Ovary (tissue), 10 donors: ENCODE measurements at places on chromosomes 6 and 20. TPM values are rescaled to one million over a fixed set of nuclear protein-coding genes. Genes with fewer than 3 reads are reported as not detected.

GRCh38 chr20:5197270-5197827 is 70.5 kb downstream of the CDS2 start:
- no peak for DNase-seq

- no peak for DNase-seq
These were observed 169.5 kb downstream of the TFAP2C start for GRCh38 chr20:56798634-56799033.

The BMP6 gene
- total RNA-seq, result 15.9 TPM

GRCh38 chr6:131258816-131259476 is 123.7 kb downstream of the AKAP7 start:
- DNase-seq, result no peak

DNA sequence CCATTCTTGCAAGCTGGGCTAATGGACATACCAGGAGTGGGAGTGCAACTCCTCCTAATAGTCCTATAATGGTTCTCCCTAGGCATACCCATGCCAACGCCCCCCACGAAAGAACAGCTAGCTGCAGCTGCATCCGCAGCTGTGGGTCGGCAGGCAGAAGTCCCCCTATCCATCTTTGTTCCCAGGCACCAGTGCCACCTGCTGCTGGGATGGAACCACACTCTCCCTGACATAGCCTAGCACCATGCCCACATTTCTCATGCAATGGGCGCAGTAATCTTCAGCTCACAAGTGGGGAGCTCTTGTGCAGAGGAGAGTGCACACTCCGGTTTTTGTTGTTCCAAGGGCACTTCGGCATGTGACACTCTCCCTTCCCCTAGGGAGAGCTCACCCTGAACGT is 567.8 kb downstream of the GRIK2 start:
- DNase-seq, result no peak

GRCh38 chr6:157226761-157227160 is 96.6 kb downstream of the TMEM242 start:
- no peak for DNase-seq

The CRISP2 gene
- not detected for total RNA-seq

The EMILIN3 gene
- total RNA-seq, result 14.6 TPM

DNA sequence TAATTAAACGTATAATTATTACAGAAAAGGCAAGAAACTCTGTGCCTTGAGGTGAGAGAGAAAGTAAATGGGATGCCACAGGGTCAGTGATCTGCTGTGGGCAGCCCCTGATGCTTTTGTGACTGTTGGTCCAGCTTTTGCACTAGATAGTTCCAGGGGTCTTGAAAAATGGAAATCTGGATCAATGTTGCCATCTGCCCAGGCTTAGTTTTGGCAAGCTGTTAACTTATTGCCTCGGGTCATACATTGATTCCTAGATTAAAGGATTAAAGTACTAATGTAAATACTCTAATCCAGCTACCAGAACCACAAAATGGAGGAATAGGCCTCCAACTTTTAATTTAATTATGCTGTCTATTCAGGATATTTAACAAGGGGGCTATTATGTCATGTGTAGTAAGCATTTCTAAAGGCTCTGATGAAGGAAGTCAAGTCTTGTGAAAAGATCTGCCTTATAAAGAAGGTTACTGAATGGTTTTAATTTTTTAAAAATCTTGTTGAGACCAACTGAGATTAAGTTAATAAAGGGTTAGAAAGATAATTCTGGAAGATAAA is 376.0 kb upstream of the HS3ST5 start:
- DNase-seq, result no peak

The TRPC4AP gene
- 38.7 TPM for total RNA-seq

DNA sequence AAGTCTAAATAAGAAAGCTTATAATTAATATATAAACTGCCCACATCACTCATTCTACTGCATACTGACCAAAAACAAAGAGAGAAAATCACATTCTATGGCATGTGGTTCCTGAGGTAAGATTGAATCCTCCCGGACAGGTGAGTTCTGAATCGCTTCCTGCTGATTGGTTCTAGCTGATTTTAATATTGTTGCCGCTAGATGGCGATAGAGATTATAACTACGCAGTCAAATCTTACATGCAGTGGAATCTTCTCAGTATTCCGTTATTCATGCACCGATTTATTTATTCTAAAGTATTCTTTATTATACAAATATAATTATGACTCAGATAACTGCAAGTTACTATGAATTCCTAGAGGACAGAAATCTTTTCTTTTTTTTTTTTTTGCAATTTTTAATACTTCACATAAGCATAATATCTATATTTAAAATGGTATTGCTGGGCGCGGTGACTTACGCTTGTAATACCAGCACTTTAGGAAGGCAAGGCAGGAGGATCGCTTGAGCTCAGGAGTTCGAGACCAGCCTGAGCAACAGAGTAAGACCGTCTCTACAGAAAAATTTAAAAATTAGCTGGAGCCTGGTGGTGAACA is 24.2 kb upstream of the TMX4 start:
- no peak for DNase-seq

The PRIM2 gene
- 8.9 TPM for total RNA-seq

- no peak for DNase-seq
These were observed 81.9 kb upstream of the CCDC28A start for GRCh38 chr6:138691595-138692057.

DNA sequence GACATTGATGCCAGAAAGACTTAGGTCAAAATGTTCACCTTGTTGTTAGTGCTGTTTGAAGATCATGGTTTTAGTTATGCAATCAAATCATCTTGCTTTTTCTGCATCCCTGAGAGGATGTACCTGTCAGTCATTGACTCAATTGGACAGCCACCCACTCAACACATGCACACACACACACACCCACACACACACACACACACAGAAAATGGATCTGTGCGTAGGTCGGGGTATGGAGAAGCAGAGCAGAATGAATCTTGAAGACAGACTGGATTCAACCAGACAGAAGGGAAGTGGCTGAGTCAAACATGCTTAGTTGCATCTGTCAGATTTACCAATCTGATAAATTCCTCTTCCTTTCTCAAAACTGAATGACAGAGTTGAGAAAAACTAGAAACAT is 19.1 kb upstream of the ZSCAN23 start:
- DNase-seq, result no peak

The STK38 gene
- 8.9 TPM for total RNA-seq

DNA sequence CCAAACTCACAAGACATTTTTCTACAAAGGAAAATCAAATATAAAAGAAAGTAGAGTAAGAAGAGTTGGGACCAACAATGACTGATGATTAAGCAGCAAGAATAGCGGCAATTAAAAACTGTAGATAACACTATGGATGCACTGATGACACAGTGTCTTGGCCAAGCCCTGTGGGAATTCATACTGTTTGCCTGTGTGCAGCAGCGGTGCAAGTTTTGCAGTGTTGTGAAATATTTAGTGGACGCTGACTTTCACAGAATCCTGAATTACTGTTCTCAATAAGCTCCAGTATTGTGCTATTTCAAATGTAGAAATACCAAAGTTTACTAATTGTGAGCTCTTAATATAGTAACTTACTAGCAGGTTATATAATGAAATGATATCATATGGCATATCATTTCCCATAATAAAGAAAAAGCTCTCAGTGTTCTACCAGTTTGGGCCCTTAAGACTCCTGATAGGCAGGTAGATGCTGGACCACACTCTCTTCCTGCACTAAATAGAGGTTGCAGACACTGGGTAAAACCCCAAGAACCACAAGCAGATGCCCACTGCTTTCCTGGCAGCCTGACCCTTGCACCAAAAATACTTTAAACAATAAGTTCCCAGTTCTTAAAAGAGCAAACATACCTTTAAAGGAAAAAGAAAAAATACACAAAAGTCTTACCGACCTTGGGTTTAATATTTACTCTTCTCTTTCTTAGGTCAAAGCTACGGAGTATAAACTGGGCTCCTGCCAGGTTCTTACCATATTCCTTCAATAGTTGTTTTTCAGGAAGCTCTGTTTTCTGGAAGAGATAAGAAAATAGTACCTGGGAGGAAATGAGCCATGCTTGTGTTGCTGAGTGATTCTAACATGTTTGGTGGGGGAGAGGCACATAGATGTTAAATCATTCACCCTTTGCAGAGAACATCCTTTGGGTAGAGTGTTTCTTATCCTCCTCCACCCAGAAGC is 41.6 kb downstream of the ANKEF1 start:
- DNase-seq, result no peak

DNA sequence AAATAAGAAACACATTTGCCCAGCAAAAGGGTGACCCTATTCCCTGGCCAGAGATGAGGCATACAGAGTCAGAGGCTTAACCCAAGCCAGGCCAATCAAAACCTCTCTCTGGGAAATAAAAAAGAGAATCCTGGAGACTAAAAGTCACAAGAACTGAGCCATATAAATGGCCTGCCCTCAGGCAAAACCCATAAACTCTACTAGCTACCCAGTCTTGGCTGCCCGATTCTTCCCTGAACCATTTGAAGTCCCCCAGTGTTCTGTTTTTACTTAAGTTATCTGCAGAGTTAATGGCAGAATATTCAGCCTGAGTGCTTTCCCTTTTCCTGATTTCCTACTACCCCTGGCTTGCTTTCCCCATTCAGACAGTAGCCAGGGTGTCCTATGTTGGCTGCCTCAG is 13.9 kb downstream of the KCNK15 start:
- DNase-seq, result no peak

The SLC22A1 gene
- 1.1 TPM for total RNA-seq
